ENCODE measurements at places on chromosomes 2 and 18.

DNA sequence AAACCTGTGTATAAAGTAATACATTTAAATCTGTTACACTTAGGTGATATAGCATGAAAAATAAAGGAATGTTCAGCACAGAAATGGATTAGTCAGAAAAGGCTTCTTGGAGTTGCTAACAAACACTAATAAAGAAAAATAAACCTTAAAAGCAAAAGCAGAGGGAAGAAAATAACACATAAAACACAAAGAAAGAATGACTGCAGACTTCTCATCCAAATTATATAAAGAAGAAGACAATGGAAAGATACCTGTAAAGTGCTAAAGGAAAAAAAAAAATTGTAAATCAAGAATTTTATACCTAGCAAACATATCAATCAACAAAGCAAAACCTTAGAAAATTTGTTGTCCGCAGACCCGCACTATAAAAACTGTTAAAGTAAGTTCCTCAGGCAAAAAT is 63.6 kb downstream of the EXOC6B start:
- no peak for DNase-seq

- peak; percentile 52 for DNase-seq
These were observed 24.6 kb upstream of the KCMF1 start for GRCh38 chr2:84946204-84947009.

DNA sequence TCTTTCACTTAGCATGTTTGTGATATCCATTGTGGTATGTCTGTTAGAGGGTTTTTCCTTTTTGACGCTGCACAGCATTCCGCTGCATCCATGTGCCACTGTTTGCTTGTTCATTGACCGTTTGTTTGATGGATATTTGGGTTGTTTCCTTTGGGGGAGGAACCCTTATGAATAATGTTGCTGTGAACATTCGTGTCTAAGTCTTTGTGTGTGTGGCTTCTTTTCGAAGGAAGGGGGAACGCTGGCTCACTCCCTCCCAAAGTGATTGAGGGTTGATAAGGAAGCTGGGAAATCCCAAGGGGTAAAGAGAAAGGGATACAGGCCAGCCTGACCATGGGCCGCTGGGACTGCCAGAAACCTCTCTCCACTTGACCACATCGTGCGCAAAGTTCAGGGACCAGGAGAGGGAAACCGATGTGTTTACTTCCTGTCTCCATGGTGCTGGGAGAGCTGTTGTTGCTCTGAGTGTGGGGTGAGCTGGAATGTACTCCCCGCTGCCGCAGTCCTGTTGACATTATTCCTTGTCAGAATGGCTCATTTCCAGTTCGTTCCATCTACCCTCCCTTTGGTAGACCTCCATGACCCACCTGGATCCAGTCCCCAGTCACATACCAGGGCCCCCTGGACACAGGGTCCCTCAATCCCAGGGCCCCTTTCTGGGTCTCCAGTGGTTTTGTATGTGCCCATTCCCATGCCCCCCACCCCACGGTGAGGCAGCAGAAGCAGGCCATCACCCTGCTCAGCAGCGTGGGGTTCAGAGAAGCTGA is 39.6 kb downstream of the HS1BP3 start:
- no peak for DNase-seq

DNA sequence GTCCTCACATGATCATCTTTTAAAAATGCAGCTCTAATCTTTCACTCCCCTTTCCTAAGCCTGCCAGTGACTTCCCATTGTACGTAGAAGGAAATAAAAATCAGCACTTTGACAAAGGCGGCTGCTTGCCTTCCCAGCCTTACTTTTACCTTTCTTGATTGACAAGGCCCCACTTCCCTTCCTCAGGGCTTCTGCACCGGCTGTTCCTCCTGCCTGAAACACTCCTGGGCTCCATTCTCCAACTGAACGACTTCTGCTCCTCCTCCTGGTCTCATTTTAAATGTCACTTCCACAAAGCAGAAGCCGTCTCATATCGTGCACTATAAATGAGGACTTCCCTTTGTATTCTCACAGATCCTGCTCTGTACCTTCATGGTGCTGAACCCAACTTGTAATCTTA is 56.1 kb downstream of the OSBPL6 start:
- no peak for DNase-seq

DNA sequence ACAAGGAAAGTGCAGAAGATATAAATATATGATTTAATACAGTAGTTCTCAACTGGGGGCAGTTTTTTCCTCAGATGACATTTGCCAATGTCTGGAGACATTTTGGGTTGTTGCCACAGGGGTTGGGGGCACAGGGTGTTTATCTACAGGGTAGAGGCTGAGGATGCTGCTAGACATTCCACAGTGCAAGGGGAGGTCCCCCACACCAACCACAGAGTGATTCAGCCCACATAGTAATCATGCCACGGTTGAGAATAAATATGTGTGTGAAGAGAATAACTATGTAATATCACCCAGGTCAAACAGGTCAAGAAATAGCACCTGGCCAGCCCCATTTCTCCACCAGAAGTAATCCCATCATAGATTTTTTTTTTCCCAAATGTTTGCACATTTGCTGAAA is 17.9 kb downstream of the DYSF start:
- no peak for DNase-seq

DNA sequence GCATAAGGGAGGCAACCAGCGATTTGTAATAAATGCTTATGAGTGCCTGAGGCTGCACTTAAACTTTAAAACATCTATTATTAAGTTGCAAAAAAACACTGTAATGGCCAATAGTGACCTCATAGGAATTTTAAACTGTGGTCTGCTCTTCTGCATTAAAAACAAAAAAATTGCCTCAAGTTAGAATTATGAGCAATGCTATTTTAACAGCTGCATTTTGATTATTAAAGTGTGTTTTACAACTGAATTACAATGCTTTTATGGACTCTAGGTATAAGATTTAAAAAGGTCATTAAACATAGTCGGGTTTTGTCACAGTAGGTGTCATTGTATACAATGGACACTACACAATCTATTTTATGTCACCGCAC is 528.7 kb upstream of the FANCL start:
- DNase-seq = no peak

DNA sequence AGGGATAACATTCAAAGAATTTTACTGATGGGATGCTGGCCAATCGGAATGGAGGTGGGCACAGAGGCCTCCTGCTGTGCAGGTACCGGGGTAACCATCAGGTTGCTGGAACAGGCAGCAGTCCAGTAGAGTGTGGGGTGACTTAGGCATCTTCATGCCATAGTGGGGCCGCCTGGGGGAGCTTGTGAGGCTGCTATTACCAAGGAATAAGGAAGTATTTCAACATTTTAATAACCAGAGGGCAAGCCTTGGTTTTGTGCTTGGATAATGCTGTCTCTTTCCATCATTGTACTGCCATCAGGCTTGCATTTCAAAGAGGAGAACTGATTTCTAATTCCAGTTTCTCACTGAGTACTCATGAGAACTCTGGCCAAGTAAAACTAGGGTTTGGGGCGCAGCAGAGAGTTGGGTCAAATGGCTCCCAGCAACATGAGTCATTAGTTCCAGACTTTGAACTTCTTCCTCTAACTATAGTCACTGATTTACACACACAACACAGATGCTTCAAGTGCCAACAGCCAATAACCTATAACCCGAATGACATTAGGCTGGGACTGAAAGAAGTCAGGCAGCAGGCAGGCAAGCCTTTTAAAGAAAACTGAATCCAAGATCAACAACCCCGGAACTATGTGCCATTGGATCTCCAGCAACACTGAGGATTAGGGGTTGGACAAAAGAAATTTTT is 56.1 kb upstream of the FHL2 start:
- DNase-seq = no peak

DNA sequence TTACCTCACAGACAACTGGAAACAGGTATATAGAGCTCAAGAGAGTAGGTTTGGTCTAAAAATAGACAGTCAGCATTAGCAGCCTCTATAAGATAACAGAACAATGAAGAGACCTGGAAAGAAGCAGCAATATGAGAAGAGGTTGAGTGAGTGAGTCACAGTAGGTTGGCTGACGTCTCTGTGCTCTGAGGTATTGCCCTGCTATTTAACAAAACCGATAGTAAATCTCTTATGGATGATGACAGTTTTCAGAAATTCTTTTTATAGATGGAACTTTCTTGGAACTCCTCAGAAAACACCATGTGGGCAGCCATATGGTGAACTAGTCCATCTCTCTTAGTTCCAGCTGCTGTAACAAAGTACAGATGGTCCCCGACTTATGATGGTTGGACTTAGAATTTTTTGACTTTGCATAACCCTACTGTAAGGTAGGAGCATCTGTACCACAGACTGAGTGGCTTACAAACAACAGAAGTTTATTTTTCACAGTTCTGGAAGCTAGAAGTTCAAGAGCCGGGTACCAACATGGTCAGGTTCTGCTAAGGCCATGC is 123.5 kb downstream of the MBD2 start:
- no peak for DNase-seq

- no peak for DNase-seq
These were observed 50.8 kb downstream of the PTPRM start for GRCh38 chr18:7617738-7618422.

DNA sequence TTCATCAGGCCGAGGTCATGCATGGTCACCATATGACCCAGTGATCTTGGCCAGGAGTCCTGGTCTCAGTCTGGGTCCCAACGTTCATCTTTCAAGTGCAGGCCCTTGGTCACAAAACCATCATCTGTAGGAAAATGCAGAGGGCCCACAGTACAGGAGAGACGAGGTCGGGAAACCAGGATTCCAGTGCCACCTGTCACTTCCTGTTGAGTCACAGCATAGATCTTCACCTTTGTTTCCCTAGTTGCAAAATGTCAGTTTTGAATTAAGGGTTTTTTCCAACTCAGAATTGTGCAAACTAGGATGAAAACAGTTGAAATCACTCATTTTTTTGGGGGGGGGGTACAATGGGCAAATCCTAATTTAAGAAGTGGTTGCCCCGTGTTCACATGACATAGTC is 162.2 kb downstream of the INSIG2 start:
- DNase-seq = no peak

DNA sequence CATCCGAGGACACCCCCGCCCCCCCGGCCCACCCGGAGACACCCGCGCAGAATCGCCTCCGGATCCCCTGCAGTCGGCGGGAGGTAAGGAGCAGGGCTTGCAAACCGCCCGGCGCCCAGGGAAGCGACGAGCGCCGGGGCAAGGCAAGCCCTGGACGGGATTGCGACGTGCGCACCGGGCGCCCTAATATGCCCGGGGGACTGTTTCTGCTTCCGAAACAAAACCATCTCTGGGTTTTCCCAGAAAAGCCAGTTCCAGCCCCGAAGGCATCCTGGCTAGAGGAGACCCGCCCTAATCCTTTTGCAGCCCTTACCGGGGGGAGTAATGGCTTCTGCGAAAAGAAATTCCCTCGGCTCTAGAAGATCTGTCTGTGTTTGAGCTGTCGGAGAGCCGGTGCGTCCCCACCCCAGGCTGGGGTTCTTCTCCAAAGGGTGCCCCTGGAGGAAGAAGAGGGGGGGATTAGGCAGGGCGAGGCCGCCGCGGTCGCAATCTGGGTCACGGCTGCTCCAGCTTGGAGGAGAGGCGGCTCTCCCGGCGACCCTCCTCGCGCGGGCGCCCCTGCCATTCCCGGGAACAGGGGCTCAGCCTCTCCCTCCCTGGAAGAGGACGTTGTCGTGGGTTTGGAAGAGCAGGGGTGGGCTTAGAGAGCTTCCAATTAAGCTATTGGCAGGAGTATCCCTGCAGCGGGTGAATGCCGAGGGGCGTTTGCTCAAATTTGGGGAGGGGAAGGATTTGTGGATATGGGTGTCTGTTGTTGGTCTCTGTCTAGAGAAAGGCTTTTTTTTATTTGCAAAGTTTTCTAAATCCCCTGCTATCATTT is 521 bp downstream of the MYCN start:
- no peak for DNase-seq

DNA sequence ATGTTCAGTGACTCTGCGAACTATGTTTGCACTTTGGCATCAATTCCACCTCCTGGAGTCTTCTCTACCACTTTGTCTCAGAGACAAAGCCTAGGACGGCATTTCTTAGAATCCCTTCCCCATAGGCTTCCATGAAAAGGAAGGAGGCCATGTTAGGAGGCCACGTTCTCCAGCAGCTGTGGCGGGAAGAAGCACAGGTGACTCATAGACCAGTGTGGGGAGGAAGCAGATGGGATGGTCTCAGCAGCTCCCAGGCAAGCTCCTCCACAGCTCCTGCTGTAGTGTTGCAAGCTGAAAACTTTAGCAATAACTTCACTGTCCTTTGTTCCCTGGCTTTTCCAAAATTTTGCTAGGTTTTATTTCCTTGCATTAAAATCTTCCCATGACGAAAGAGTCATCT is 781.3 kb upstream of the ID2 start:
- DNase-seq = no peak

DNA sequence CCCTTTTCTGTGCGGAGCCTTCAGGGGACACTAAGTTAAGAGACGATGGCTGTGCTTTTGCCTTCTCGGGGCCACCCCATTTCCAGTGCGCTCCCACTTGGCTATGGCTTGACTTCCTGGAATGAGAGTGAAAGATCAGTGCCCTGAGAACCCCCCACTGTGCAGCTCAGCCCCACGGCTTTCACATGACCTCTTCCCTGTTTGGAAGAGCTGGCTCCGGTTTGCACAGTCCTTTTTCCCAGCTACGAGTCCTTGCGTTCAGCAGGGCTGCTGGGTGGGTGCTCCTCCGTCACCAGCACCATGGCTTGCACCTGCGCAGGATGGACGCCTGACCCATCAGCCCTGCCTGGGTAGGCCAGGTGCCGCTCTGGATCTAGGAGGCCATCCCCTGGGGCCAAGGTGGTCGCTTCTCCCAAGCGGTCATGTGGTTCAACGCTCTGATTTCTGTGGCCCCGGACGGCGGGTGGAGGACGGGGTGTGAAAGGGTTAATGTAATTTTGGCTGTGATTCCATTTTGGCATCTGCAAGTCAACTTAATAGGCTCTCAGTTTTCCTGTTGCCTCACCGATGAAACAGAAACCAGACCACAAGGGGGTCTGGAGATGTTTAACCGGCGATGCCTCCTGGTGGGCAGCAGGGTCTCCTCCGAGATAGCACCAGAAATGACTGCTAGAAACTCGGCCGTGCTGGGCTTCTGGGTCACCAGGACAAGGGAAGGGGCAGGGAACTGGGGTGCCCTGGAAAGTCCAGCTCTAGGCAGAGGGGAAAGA is 113.1 kb upstream of the HAAO start:
- no peak for DNase-seq

- no peak for DNase-seq
These were observed 451.4 kb downstream of the TNS1 start for GRCh38 chr2:217551252-217551899.

- no peak for DNase-seq
These were observed 13.1 kb downstream of the CTLA4 start for GRCh38 chr2:203880557-203881125.
